ENCODE measurements at places on chromosomes 6 and 20.
A peak's percentile ranks its signal among the peaks of the same experiment; 100 is the strongest.

DNA sequence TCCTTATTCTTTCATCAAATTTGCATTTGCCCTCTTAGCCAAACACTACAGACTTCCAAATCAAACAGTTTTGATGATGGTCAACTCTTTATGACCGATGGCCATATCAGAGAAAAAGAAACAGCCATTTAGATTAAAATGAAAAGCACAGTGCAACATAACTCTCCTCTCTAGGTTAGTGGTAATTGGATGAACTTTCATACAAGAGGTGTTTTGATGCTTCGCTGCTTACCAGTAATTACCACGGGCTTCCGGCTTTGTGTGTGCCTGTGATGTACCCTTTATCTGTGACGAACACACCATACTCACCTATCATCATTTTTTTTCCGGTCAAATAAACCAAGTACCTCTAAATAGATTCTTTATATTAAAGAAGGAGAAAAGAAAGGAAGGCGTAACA, 181.8 kb downstream of the FOXA2 start:
- DNase-seq = no peak

- DNase-seq = no peak
These were observed 11.3 kb downstream of the MDFI start for GRCh38 chr6:41649596-41649995.

DNA sequence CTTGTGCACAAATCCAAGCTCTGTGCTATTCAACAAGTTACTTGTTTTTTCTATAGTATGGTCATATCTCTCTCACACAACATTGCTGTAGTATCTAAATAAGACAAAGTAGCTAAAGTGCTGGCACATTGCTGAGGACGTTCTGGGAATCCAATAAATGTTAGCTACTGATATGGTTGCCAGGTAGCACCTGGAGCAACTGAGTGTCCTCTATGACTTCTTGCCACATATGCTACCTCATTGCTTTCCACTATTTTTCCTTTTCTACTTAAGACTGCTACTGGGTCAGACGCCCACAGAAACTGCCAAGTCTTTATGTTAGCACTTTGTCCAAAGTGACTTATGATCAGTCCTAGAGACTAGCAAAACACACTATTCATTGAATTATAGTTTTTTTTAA, 85.3 kb downstream of the SYCP2 start:
- no peak for DNase-seq

GRCh38 chr20:29409833-29410805, 1847.3 kb upstream of the DEFB115 start:
- no peak for DNase-seq

GRCh38 chr6:28090917-28091586, 10.7 kb downstream of the ZNF165 start:
- DNase-seq = no peak

DNA sequence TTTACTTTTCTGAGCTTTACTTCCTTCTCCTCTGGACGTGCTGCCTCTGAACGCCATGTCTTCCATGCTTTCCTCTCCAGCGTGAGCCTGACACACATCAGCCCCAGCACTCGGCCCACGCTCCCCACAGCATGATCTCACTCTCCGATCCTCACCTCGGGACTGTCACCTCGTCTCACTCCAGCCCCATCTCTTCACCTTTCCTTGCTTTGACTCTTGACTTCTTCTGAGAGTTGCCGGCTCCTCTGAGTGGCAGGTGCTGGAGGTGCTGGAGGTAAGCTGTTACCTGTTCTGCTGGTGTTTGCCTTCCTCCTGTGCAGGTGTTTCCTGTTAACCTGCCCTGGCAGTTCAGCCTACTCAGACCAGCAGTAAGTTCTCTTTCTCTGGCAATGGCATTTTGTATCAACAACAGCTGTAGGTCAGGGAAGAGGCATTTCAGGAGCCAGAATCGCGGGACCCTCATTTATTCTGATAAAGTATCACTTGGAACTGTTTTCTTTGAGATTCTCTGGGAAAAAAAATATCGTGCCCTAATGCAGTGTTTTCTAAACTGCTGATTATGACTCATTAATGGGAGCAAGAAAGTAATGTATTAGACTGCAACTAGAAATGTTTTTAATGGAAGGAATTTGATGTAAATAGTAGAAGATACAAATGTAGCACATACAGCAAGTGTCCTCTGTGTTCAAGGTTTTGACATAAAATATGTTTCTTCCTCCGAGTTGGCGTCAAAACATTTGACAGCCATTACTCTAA, 106.5 kb downstream of the ARID1B start:
- DNase-seq = no peak

DNA sequence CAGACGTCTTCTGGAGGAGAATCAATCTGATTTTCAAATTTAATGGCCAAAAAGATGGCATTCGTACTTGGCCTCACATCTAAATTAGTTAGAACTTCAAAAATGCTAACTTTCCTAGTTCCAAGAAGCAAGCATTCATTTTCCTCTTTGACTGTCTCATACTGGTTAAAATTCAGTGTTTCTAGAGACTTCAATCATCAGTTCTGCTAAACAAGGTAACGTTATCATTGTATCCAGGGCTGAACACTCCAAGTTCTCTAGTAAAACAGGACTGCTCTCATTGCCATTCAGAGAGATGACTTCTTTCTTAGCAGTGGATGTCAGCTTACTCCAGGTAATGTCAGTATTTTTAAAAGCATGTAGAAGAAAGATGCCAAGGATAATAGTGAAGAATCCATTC, 34.6 kb upstream of the ENTPD6 start:
- no peak for DNase-seq

- DNase-seq = no peak
These were observed 220.0 kb upstream of the FOXQ1 start for GRCh38 chr6:1091900-1092299.

DNA sequence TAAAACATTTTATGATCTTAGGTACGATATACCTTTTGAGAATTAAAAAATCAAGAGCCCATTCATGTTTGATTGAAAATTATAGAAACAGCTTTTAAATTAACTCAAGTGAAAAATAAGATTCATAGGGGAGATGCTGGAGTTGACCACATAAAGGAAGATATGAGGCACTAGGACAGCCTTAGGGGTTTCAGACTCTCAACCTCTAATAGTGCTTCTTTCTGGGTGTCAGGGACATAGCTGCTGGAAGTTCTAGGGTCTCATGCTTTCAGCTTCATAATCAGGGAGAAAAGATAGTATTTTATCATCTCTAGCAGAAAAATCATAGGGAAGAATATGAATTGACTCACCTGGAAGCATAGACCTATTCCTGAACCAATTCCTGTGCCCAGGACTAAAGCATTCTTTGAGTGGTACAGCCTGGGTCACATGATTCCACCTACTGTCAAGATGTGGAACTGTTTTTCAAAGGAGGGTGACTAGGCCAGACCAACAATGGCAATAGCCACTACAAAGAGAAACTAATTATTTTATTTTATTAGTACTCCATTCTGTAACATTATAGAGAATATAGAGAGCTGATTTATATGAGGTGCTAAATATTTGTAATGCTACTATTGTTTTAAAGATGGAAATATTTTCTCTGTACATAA, 27.8 kb upstream of the CENPW start:
- no peak for DNase-seq

- no peak for DNase-seq
These were observed 1.3 kb upstream of the BPIFA2 start for GRCh38 chr20:33166533-33167113.

- no peak for DNase-seq
These were observed 65.6 kb upstream of the RREB1 start for GRCh38 chr6:7042056-7042653.

- no peak for DNase-seq
These were observed 32.4 kb upstream of the HINT3 start for GRCh38 chr6:125924169-125924568.

- no peak for DNase-seq
These were observed 12.5 kb downstream of the TFAP2B start for GRCh38 chr6:50831186-50831585.

GRCh38 chr20:48758206-48758820, 69.5 kb downstream of the PREX1 start:
- no peak for DNase-seq

- DNase-seq = no peak
These were observed 25.3 kb upstream of the MDGA1 start for GRCh38 chr6:37723016-37723415.

DNA sequence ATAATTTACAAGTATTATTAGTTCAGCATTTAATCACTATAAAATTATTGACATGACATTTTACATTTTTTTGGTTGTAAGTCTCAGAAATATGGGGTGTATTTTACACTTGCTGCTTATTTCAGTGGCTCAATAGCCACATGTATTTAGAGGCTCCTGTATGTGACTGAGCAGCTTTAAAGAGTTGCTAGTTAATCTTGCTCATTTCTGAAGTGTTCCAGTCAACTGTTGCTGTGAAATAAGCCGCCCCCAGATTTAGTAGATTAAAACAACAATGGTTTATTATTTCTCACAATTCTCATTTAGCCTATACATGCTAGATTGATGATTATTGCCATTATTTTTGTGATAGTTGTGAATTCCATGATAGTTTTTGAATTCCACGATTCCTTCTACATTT, 23.0 kb downstream of the CD109 start:
- DNase-seq = no peak

DNA sequence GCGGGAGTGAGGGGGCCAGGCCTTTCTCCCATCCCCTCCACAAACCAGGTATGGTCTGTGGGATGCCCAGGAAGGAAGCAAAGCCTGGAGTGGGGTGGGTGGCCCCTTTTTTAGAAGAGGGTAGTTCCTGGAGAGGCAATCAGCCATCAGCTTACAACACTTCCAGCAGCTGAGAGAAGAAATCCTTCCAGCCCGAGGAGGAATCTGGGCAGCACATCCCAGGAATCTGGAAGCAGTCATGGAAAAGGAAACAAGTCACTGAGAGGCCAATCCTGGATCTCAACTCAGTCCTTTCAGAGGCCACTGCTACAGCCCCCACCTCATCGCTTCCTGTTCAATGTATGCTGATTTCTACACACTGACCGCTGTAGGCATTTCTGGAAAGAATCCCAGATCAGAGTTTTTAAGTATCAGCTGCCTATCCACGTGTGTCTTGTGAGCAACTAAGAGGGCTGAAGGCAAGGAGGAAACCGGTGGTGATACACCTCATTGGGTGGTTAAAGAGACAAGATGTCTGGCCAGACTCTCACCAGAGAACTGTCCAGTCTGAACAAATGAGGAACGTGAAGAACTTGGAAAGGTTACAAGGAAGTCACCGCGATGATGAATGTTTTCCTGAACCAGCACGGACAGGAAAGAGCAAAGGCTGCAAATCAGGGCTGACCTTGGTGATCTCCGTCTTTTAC, 92.9 kb upstream of the SHLD1 start:
- peak; percentile 16 for DNase-seq

- DNase-seq = no peak
These were observed 117.5 kb downstream of the GPX5 start for GRCh38 chr6:28643017-28643740.

DNA sequence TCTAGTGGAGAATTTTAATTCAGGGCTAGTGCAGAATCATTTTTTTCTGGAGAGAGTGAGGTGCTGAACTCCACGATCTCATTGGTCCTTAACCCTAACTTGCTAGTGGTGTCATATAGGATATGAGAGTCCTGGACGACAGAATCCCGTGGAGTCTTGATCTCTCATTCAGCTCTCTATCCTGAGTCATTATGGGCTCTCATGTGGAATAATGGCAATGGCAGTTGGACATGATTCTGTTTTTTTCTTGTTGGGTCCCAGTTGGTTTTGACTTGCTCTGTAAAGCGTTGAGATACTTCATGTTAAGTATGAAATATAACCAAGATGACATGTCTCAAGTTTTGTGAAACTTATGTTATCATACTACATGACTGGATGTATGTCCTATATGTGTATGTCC, 6.3 kb upstream of the RNF144B start:
- DNase-seq = no peak

DNA sequence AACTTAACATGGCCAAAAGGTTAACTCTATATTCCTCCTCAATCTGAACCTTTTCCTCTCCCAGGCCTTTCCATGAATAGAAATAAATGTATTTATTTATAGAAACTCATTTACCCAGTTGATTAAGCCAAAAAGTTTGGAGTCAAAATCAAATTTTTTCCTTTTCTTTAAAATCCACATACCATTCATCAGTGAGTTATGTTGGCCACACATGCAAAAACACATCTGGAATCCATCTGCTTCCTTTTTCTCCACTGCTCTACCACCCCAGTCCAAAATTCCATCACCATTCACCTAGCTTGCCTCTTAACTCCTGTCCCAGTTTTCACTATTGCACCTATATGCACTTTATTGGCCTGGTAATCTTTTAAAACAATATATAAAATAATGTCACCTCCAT, 62.4 kb upstream of the TMEM200A start:
- DNase-seq = no peak

DNA sequence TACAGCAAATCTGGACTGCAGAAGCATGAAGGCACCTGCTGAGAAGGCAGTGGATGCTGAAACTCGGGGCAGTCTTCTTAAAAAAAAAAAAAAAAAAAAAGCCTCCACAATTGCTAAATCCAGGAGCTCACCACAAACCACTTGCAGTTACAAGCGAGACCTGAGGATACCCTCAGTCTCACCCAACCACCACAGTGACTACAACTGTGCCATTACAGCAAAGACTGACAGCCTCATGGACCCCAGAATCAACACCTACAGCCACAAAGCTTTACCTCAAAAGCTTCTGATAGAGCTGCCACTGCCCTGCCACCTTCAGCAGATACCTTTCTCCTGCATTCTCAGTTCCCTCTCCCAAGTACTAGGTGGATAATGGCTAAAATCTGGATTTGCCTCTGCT, 9.0 kb downstream of the COL21A1 start:
- no peak for DNase-seq

GRCh38 chr20:64176551-64176950, 12.3 kb downstream of the MYT1 start:
- DNase-seq = peak; percentile 62

DNA sequence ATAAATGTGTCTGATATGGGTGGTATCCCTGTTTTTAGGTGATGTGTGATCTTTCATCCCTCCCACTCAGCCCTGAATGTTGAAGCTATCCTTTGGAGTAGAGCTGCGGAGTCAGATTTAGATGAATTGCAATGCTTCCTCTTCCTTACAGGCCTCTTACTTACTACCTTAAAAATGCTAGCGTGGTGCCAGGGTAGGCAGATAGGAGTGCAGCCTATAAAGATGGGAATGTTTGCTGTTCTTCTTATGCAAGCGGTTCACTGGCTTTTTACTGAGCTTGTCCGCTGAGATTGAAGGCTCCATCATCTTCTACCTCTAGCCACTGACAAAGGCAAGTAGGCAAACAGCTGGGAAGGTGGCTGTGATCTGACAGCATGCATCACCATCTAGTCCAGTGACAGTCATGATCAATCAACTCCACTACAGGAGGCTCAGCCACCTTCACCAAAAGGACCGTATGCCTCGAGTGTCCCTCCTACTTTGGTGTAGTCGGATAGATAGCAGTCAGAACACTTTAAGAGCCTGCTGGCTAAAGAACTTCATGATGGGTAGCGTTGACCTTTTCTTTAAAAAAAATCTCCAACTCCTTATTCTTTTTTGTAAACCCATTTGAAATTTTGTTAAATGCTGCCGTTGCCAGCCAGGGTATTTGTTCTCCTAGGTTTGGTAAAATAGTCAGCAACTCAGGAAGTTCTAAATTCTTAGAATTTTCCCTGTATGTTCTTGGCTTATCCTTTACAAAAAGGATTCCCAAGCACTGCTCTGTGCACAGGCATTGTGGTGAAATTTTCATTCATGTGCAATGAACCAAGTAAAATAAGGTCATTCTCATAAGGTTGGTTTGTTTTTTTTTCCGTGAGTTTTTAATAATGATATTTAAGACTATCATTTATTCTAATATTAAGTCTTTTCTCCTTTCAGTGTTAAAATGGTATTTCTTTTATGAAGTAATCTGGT, 169.6 kb downstream of the MTHFD1L start:
- DNase-seq = no peak
